ENCODE measurements at places on chromosomes 6 and 20.

- DNase-seq, result no peak
Measured at GRCh38 chr6:41630946-41631345, 7.3 kb upstream of the MDFI start.

GRCh38 chr6:5486214-5486613 is 224.9 kb downstream of the FARS2 start:
- no peak for DNase-seq

- no peak for DNase-seq
Measured at GRCh38 chr6:13638626-13639025, 23.5 kb downstream of the NOL7 start.

GRCh38 chr6:129776542-129777330 is 66.8 kb upstream of the ARHGAP18 start:
- no peak for DNase-seq

DNA sequence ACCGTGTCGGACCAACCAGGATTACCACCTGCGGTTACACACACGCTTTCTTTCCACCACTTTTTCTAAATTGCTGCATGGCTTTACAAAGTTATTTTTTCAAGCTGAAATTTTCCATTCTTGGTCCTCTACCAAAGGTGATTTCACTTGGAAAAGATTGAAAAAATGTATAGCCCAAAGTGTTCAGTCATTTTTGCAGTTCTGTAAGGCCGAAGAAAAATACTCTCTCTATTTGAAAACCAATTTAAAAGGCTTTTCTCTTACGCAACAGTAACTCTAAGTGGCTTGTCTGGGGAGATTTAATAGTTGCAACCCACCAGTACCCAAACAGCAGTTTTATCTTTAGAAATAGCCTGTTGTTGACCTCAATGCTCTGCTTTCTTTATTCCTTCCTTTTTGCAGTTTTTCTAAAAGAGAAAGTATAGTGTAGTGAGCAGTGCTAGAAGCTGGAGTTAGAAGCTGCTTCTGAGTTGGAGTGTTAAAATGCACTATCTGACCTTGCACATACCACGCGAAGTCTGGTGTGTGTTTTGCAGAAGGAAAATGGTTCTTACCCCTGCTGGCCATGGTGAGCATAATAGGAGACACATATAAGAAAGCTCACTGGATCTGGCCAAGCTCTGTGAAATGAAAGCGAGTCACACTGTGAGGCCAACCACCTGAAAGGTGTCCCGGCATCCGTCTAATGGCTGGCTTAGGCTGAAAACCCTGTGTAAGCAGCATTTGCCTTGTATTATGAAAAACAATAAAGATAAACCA is 271.6 kb upstream of the PRND start:
- DNase-seq, result no peak

- no peak for DNase-seq
Measured at GRCh38 chr6:38483526-38483925, 156.2 kb downstream of the BTBD9 start.

DNA sequence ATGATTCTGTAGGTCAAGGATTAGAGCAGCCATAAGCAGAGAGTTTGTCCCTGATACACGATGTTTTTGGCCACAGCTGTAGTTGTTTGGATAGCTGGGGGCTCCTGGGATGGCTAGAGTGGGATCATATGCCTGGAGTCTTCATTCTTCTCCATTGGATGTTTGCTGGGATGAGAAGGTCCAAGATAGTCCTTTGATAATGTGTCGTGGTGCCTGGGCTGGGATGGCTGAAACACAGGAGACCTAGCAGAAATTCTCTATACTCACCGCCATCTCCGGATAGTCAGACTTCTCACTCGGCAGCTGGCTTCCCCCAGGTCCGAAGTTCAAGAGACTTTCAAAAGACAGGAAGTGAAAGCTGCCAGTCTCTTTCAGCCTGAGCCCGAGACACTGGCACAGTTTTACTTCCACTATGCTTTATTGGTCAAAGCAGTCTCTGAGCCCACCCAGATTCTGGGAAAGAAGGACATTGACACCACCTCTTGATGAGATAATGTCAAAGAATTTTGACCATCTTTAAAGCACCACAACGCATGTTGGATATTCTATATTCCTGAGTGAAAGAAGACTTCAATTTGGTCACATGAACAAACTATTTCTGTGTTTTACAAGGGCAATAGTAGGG is 16.0 kb downstream of the MARCKS start:
- DNase-seq, result no peak

GRCh38 chr6:26286168-26286877 is 78.7 kb upstream of the BTN3A2 start:
- DNase-seq, result peak; percentile 88

GRCh38 chr6:31178143-31179041 is 7.9 kb upstream of the POU5F1 start:
- DNase-seq, result no peak

- DNase-seq, result no peak
Measured at GRCh38 chr6:123844011-123844410, 40.3 kb downstream of the NKAIN2 start.

GRCh38 chr6:49775043-49775442 is 12.0 kb downstream of the PGK2 start:
- DNase-seq, result no peak

- DNase-seq, result no peak
Measured at GRCh38 chr6:168582571-168582981, 141.6 kb downstream of the SMOC2 start.

DNA sequence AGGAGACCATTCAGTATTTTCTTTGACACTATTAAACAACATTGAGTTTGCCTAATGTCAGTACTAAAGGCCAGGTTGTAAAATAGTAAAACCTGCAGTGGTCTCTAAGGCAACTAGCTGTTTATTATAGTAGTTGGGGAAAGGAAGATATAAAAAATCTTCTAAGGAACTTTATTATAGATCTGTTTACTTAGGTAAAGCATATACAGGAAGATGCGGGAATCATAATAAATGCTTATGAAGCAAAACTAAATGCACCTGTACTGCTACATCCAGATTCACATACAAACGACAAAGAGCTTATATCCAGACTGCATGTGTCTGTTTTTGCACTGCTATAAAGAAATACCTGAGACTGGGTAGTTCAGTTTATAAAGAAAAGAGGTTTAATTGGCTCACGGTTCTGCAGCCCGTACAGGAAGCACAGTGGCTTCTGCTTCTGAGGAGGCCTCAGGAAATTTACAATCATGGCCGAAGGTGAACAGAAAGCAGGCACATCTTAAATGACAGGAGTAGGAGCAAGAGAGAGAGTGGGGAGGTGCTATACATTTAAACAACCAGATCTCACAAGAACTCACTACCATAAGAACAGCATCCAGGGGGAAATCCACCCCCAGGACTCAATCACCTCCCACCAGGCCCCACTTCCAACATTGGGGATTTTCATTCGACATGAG is 8.7 kb upstream of the TRIM39 start:
- no peak for DNase-seq

GRCh38 chr6:143697076-143697800 is 19.5 kb downstream of the PHACTR2 start:
- no peak for DNase-seq

DNA sequence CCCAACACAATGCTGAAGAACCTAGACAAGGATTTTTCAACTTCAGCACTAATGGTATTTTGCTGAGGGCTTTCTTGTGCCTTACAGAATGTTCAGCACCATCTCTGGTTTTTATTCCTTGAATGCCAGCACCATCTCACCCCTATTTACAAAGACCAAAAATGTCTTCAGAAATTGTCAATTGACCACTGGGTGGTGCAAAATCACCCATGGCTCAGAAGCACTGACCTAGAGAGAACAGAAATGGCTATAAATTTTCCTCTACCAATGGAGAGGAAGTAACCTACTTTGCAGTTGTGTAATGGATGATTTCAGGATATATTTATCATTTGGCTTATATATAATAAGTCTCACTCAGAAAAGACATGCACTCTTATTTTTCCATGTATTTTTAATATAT is 431.0 kb upstream of the IRAK1BP1 start:
- DNase-seq, result no peak

GRCh38 chr20:41054847-41055230 is 26.2 kb downstream of the TOP1 start:
- no peak for DNase-seq

DNA sequence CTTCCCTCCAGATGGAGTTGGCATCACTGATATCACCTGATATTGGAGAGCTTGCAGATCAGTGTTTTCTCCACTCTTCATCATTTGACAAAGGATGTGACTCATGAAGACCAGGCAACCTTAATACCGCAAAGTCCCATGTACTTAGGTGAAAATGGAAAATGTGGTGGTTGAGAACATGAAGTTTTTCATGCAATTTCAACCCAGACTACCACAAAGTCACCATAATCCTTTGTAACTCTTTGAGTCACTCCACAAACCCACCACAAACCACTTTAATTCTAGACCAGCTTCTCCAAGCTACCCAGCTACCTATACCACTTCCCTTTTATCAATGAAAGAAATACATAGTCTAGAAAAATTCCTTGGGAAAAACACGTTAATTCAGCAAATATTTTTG is 7.1 kb downstream of the NHLRC1 start:
- no peak for DNase-seq

DNA sequence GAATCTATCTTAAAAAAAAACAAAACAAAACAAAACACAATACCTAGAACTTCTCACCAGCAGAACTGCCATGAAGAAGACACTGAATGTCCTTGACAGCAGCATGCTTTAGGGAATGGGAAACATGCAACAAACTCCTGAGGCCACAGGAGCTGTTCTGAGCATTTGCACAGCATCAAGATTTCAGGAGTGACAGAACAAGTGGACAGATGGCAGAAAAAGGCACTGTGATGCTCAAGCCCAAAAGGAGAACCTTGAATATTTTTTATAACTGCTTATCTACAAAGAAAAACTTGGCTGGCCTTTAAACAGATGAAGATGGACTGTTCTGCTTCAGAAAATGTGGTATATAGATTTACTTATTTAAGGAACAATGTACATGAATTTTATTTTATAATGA is 158.9 kb downstream of the RALGAPA2 start:
- no peak for DNase-seq

DNA sequence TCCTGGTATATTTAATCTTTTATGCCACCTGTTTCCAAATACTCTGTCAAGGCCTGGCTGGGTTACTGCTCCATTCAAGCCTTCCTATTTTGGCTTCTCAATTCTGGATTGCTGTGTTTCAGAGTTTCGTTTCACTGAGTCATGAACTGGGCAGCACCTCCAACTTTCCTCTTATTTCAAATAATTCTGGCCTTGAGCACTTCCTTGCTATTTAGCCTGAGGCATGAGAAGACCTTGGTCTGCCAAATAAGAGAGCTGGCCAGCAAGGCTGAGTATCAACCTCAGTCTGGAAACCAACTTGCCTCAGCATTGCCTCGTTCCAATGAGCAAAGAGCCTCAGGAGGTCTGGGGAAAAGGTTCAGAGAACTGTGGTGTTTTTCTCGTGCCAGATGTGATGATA is 66.6 kb downstream of the TNFAIP3 start:
- DNase-seq, result no peak
